Activated naive CD4-positive, alpha-beta T cell treated with anti-CD3 and anti-CD28 coated beads, Interleukin-2, amount 10 ng/mL, durations not matched to agents 7 days and 5 days (primary cell): ENCODE measurements at places on chromosomes 2 and 18.

- no peak for DNase-seq
Observed at GRCh38 chr18:49886891-49887764, 73.8 kb upstream of the ACAA2 start.

GRCh38 chr2:40244675-40245074 lies 207.2 kb downstream of the SLC8A1 start:
- no peak for DNase-seq

DNA sequence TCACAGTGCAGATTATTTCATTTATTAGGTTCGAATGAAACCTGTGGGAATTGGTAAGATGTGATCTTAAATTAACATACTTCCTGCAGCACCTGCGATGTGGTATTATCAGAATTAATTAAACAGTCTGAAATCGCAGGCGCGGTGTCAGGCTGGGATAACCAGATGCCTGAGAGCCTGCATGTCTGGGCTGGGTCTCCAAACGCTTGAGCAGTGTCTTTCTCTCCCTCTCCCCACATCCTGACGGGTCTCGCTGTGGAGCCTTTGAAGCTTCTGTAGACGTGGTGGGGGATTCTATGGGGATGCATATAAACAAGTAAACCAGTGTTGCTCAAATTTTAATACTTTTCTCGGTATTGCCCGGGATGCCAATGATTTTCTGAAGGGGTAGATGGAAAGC lies 366.2 kb upstream of the SPRED2 start:
- no peak for DNase-seq

GRCh38 chr2:217746808-217747207 lies 256.0 kb downstream of the TNS1 start:
- DNase-seq, result no peak

GRCh38 chr2:86520153-86520552 lies 43.1 kb downstream of the CHMP3 start:
- no peak for DNase-seq

GRCh38 chr18:32696376-32696775 lies 76.4 kb downstream of the KLHL14 start:
- no peak for DNase-seq

GRCh38 chr2:28088970-28089369 lies 198.4 kb downstream of the BABAM2 start:
- DNase-seq, result no peak

GRCh38 chr2:40240070-40240469 lies 211.8 kb downstream of the SLC8A1 start:
- no peak for DNase-seq

DNA sequence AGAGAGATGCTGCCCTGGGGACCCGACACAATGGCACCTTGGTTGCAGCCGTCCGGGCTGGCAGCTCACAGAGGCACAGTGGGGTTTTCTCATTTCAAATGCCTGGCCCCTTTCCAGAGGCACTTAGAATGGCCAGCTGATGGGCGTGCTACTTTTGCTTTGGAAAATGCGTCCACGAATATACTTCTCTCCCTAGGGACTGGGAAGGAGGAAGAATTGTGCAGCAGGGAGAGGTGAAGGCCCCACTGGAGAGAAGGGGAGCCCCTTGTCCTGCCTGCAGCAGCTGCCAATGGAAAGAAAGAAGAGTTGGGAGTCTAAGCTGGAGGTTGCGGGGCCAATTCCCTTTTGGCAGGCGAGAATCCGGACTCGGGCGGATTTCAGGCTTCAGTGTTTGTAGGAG lies 1.1 kb upstream of the MAL start:
- DNase-seq, result no peak

GRCh38 chr18:27724362-27724761 lies 452.6 kb downstream of the CDH2 start:
- no peak for DNase-seq

- DNase-seq, result no peak
Observed at GRCh38 chr18:52607985-52608384, 268.0 kb downstream of the DCC start.

DNA sequence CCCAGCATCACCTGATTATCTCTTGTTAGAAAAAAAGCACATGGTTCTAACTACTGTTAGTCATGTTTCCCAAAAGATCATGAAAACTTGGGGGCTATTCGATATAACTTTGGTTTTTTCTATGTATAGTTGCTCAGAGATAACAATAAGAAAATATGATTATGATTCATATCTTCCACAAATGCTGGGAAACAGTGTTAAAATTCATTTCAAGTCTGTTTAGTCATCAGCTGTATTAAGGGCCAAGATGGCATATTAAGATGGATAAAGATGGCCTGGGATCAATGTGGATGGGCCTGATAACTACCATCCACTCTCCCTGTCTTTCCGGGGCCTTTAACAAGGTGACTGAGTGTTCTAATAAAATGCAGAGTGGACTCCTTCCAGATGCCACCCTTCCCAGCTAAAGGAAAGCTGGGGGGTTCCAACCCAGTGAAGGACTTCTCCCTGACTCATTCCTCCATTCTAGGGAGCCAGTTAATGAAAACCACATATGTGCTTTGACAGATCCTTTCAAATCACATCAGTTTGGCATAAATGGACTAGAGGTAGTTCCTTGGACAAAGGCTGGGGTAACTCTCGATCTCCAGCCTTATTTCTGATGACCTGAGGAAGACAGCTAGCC lies 221.6 kb downstream of the VAPA start:
- no peak for DNase-seq

DNA sequence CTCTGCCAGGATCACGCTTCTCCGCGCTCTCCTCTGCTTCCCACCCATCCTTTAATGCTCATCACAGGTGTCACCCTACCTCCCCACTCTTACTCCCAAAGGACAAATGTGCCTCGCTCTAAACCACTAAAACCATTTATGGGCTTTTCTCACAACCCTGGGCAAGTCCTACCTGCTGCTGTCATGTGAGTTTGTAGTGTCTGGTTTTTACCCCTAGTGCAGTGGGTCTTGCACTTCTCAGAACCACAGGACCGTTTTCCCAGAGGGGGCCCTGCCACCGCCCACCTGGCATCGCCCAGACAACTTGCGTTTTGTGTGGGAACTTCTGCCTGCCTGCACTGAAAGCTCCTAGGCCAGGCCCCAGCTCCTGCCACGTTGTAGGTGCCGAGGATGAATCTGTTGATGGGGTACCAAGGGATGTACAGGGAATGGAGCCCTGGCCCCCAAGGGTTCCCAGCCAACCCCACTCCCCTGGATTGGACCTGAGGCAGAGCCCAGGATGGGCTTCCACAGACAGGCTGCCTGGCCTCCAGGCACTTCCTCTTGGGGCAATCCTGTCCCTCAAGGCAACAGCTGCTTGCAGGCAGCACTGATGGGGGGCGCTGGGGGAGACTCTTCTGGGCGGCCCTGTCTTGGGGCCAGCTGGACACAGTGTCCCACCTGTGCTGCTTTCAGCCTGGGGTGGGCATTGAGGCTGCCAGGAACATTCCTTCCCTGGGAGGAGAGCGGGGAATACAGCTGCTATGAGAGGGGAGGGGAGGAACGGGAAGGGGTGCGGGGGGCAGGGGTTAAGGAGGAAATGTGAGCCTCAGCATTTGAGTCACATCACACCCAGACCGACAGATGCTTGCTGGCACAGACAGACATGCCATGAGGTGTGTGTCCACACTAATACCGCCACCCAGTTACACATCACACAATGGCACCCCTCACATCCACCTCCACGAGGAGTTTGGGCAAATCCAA lies 176.3 kb downstream of the ZFP36L2 start:
- no peak for DNase-seq

- no peak for DNase-seq
Observed at GRCh38 chr18:62170857-62171256, 16.0 kb downstream of the PIGN start.

GRCh38 chr2:42103829-42104228 lies 56.0 kb downstream of the PKDCC start:
- no peak for DNase-seq

DNA sequence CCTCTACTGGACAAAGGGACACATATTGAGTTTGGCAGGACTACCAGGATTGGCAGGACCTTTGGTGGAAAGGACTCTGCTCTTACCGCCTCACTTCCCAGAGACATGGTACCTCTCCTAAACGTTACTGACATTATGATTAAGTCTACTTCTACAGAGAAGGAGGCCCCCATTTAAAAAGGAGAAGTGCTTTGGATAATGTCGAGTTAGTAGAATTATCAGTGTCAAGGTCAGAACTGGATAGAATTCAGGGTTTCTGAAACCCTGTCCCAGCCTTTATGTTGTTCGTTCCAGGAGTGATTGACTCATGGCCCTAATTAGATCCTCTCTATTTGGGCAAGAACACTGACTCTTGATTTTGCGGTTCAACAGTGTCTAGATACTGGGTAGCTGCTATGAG lies 45.8 kb downstream of the LRRTM1 start:
- DNase-seq, result no peak

- DNase-seq, result peak; percentile 79
Observed at GRCh38 chr18:9475643-9476591, 604 bp downstream of the RALBP1 start.

- no peak for DNase-seq
Observed at GRCh38 chr2:165311949-165312348, 72.7 kb downstream of the SCN2A start.

GRCh38 chr2:187493877-187494568 lies 46.0 kb upstream of the CALCRL start:
- DNase-seq, result no peak

DNA sequence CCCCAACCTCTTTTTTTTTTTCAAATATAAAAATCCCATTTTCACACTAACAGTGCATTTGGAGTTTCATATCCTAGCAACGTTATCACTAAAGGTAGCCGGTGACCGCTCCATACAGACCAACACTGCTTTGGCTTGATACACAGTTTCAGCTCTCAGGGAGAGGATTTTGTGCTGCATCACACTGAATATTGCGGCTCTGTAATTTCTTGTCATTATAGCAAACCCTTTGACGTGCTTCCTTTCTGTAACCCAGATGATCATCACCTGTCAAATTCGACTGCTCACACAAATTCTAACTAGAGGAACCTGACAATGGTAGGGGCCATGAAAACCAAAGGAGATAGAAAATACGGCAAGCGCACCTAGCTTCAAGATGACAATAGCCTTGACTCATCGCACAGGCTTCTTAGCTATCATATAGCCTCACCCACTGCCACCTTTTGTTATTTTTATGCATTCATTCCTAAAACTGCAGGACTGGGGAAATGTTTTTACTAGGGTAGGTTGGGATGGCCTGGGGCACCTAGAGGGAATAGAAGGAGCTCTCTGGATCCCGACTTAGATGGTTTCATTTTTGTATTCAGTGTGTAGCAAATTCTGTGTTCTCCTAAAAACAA lies 582.9 kb upstream of the PIK3C3 start:
- DNase-seq, result no peak

- DNase-seq, result no peak
Observed at GRCh38 chr2:216216951-216217903, 108.1 kb downstream of the XRCC5 start.

- no peak for DNase-seq
Observed at GRCh38 chr2:31937741-31938140, 73.1 kb downstream of the MEMO1 start.
